ENCODE measurements at places on chromosomes 7 and 10.

DNA sequence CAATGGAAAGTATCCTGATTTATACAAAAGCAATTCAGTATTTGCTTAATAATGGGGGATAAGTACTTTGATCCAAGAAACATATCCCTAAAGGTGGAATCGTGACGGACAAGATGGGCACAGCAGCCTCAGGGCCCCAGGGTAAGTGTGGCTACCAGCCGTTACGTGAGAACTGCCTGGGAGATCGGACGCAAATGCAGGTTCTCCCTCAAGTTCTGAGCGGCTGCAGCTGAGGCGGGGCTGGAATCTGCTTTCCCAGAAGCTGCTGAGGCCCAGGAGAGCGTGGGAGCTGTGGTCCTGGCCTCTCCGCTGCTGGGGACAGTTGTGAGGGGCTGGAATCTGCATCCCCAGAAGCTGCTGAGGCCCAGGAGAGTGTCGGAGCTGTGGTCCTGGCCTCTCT lies 13.5 kb downstream of the FOXL3 start:
- no peak for DNase-seq

GRCh38 chr10:77637532-77638320 lies at the start of gene KCNMA1:
KCNMA1 (minus strand) TSS chr10:77637808.
- DNase-seq: no peak

DNA sequence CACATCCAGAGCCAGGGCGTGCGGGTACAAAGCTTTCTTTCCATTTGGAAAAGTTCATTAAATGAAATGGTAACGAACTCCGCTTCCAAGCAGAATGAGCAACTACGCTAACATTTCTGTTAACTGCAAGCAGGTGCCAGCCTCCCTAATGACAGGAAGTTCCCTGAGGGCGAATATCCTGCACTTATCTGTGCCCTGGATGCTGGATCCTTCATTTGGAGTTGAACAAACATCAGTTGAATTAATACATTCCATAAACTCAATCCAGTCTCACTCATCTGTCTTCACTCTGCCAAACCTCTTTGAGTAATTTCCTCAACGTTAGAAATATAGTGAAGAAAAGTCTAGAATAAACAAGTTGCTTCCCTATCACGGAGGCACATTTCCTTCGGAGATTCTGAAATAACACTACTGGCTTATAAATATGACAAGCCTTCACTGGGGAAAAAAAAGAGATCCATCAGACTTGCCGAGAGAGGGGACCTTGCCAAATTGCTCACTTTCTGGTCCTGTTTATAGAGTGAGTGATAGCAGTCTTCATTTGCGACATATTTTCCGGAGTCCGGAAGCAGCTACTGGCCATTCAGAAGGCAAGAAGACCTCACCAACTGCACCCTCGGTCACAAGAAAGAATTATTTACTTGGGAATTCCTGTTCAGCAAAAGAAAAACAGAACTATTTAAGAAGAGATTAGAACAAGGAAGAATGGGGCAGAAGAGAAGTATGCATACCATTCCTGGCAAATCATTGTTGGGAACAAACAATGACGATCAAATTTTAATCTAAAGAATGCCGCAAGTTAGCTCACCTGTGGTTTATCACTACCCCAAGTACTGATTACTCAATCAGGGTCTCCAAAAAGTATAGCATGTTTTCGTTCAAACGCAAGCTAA lies 196.4 kb downstream of the FAM107B start:
- DNase-seq: no peak

- DNase-seq: no peak
Measured at GRCh38 chr10:77110757-77111156, 526.9 kb downstream of the KCNMA1 start.

DNA sequence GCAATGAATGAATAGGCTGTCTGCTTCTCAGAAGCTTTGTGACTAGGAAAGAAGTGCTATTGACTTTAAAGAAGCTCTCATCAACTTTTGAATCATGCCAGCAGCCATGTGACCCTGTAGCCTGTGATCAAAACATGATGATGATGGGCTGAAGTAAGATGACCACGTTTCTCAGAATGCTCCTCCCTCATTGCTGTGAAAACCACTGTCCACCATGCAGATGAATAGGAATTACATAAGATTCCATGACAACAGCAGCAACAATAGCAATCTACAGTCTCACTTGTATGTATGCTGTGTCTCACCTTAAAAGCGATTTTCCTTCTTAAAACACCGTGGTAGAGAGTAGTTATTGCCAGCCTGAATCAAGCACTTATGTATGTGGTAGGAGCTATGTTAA lies 228.4 kb downstream of the TRIL start:
- no peak for DNase-seq

GRCh38 chr10:7337431-7338171 lies 73.2 kb downstream of the SFMBT2 start:
- DNase-seq: no peak

DNA sequence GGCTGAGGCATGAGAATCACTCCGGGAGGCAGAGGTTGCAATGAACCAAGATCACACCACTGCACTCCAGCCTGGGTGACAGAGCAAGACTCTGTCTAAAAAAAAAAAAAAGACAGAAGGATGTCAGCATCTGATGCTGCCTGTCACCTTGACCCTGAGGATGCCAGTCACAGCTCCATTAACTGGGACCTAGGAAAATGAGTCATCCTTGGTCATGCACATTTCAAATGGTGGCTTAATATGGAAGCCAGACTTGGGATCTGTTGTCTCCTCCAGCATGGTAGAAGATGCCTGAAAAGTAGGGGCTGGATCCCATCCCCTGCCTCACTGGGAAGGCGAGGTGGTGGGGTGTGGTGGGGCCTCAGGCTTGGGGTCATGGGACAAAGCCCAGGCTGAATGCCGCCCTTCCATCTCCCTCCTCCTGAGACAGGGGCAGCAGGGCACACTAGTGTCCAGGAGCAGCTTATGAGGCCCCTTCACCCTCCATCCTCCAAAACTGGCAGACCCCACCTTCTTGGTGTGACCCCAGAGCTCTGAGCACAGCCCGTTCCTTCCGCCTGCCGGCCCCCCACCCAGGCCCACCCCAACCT lies 1.3 kb downstream of the NOS3 start:
- no peak for DNase-seq

DNA sequence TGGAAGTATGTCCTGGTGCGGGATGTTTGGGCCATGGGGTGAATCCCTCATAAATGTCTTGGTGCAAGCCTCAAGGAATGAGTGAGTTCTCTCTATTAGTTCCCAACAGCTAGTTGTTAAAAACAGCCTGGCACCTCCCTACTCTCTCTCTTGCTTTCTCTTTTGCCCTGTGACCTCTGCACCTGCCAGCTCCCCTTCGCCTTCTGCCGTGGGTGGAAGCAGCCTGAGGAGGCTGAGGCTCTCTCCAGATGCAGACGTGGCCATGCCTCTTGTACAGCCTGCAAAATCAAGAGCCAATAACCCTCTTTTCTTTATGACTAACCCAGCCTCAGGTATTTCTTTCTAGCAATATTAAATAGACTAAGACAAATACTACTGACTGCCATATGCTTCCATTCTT lies 210.3 kb downstream of the POM121L12 start:
- no peak for DNase-seq

DNA sequence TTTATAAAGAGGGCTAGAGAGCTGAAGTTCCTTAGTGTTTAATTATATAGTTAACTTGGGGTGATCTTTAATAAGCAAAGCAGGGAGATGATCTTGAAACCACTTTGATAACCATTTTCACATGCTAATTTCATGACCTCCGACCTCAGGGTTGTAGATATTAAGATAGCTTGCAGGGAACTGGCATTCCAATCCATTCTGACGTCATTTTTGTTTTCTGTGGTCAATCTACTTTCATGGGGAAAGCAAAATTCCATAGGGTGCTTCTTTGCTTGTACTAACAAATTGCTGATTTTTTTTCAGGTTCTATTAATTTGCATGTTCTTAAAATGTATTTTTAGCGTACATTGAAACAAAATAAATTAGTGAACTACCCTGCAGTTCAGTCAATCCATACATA lies 139.3 kb downstream of the CDCA7L start:
- no peak for DNase-seq

Data from retina (tissue), 1 donor.